NT2/D1 (cell line): ENCODE measurements at places on chromosomes 6 and 20.

DNA sequence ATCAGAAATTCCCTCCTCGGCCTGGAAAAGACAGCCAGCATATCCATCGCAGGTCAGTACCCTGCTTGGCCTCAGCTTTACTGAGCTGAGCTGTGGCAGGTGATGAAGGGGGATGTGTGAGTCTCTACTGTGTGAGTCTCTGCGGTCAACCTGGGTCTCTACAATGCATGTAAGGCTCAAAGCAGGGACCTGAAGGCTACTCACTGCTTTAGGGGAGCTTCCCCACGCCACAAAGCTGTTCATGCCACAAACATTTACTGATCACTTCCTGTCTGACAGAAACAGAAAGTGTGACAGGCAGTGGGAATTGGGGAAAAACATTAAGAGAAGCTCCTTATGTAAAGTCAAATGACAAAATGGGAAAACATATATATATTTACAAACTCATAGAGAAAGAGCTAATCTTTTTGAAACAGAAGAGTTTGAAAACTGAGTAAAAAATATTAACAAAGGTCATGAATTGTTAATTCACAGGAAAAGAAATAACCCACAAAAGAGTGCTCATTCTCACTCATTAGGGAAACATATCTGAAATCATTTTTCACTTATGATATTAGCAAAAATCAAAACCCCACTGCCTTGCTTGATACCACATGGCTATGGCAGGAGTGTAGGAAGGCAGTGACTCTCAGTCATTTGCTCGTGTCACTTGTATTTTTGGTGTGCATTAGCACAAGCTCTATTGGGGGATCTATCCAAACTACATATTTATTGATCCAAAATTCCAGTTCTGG is 5.8 kb downstream of the BTN3A3 start:
- DNase-seq: no peak

GRCh38 chr20:38723848-38724625 is at the start of gene SLC32A1:
Gene SLC32A1, plus strand, starts transcription at chr20:38724486. Its CDS starts 239 bp downstream, at chr20:38724725.
- no peak for DNase-seq

GRCh38 chr6:63391203-63391970 is 71.6 kb upstream of the LGSN start:
- DNase-seq: no peak

DNA sequence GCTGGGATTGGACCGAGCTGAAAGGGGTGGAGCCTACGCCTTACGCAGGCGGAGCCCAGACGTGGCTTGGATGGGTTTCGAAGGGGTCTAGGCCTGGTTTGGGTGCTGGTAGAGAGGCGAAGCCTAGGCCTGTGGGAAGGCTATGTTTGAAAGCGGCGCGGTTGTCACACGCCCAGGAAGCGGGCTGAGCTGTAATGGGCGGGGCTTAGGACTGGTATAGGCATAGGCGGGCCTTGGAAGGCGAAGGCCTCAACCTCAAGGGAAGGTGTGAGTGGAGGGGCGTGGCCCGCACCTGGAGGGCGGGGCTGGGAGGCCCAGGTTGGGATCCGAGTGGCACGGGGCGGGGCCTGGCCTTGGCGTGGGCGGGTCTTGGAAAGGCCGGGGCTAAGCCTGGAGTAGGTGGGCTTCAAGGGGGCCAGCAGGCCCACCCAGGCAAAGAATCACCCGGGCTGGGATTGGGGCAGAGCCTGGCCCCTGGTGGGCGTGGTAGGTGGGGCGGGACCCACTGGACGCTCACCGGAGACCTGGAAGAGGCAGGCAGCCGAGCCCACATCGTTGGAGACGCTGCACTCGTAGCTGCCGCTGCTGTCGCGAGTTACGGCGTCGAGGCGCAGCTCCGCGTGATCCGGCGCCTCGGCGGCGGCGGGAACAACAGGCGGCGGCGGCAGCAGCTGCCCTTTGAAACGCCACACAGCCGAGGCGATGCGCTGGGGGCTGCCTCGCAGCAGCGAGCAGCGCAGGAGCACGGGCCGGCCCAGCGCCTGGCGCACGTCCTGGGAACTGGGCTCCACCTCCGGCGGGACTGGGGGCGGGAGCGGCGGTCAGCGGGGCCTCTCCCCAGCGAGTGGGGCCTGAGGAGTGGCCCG is 49.0 kb downstream of the MDGA1 start:
- DNase-seq: no peak

GRCh38 chr20:44717986-44718385 is 2.8 kb downstream of the CCN5 start:
- no peak for DNase-seq

DNA sequence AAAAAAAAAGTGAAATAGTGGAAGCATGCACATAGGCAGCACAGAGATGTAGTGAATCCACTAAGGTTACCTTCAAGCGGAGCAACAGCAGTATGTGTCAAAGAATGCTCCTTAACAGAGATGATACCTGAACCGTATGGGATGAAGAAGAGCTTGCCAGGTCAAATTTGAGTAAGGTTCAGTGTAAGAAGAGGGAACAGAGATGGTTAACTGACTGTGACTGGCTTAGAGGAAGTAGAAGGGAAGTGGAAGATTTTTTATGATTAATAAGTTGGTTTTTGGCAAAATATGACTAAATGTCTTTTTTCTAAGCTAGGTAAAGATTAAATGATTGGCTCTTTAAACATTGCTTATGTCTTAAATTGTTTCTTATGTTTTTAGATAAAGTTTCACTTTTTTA is 52.6 kb upstream of the C20orf144 start:
- no peak for DNase-seq

GRCh38 chr20:49608752-49609670 is 41.1 kb upstream of the PTGIS start:
- DNase-seq: peak; percentile 55

GRCh38 chr6:121993362-121993761 is 406.1 kb upstream of the HSF2 start:
- no peak for DNase-seq

GRCh38 chr6:3879194-3879952 is 30.2 kb downstream of the FAM50B start:
- no peak for DNase-seq

DNA sequence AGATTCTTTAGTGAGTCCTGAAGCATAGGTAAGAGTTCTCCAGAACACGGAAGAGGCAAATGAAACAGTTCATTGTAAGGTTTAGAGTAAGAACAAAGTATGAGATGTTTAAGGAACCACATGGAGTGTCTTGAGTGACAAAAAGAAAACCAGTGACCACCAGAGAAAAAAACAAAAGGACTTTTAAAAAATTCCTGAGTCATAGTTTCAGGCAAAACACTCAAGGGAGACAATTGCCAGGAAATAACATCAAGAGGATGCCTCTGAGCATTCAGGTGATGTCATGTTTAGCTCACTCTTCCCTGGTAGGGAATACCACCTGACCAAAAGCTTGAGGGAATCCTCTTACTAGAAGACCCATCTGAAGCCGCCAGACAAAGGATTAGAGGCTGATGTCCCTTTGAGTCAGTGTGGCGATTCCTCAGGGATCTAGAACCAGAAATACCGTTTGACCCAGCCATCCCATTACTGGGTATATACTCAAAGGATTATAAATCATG is 110.3 kb downstream of the COL19A1 start:
- no peak for DNase-seq

- DNase-seq: no peak
These were observed 370.7 kb downstream of the RFPL4B start for GRCh38 chr6:112717856-112718255.

- DNase-seq: no peak
These were observed 3.2 kb upstream of the HLA-DMB start for GRCh38 chr6:32943864-32944649.

DNA sequence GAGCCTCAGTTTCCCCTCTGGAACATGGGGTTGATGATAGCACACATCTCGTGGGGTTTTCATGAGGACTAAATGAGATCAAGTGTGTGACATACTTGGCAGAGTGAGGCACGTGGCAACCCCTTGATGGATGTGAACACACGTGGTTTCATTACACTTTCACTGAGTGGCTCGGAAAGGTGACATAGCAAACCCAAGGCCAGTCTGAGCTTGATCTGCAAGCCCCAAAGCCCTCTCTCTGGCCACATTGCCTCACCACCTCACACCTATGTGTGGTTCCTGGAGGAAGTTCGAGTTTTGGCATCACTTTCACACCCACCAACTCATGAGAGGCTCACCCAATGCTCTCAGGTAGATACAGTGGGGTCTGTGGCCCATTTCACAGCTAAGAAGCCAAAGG is 60.0 kb downstream of the CPNE5 start:
- DNase-seq: no peak

DNA sequence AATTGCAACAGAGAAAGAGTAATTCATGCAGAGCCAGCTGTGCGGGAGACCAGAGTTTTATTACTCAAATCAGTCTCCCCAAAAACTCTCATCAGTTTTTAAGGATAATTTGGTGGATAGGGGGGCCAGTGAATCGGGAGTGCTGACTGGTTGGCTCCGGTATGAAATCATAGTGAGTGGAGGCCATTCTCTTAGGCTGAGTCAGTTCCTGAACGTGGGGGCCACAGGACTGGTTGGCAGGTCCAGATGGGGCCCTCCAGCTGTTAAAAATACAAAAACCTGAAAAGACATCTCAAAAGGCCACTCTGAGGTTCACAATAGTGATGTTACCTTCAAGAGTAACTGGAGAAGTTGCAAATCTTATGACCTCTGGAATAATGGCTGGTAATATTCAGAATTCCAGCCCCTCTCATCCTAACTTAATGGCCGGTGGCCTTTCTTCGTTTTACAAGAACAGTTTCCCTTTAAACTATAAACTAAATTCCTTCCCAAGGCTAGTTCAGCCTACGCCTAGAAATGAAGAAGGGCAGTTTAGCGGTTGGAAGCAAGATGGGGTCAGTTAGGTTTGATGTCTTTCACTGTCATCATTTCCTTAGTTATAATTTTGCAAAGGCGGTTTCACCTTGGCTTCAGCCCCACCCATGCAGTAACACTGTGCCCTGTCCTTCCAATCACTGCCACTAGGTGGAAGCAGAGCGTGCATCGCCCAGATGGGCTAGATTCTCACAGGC is 6.8 kb upstream of the MICA start:
- DNase-seq: peak; percentile 40

DNA sequence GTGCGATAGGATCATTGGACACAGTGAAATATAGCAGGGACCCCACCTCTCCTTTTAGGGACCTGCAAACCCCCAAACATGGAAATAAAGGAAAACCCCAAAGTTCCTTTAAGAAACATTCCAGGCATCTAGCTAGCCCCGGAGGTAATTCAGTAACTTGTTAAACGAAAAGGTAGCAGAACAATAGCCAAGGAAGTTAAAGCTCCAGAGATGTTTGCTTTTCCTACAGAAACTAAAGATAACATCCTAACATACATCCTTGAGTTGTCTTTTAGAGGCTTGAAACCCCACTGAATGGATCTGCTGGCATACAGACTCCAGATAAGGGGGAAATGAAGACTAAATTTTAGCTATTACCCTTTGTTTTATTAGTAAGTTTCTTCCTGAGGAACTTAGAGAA is 51.0 kb downstream of the FAM184A start:
- DNase-seq: no peak

DNA sequence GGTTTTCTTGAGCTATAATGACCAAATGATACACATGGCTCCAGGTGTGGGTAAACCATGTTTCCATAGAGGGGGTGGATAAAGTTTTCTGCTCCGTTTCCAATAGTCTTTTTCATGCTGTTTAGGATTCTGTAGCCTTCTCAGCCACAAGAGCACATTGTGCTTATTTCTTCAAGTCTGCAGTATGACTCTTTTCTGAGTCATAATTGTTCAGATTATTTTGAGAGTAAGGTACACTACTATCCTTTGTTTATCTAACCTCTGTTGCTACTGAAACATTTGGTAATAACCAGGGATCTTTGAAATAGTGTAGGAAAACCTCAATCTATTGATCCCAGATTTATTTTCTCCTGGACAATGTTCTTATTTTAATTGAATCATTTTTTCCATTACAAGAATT is 247.9 kb upstream of the BMP2 start:
- DNase-seq: no peak

- DNase-seq: no peak
These were observed 100.5 kb downstream of the TBX18 start for GRCh38 chr6:84663866-84664265.

GRCh38 chr20:58113716-58114115 is 114.7 kb downstream of the ANKRD60 start:
- DNase-seq: no peak

- DNase-seq: no peak
These were observed 823.9 kb downstream of the PHF3 start for GRCh38 chr6:64459411-64459944.

- DNase-seq: no peak
These were observed 212.0 kb upstream of the SGK1 start for GRCh38 chr6:134529921-134530320.

- no peak for DNase-seq
These were observed 38.3 kb downstream of the MAPK14 start for GRCh38 chr6:36065916-36066315.

DNA sequence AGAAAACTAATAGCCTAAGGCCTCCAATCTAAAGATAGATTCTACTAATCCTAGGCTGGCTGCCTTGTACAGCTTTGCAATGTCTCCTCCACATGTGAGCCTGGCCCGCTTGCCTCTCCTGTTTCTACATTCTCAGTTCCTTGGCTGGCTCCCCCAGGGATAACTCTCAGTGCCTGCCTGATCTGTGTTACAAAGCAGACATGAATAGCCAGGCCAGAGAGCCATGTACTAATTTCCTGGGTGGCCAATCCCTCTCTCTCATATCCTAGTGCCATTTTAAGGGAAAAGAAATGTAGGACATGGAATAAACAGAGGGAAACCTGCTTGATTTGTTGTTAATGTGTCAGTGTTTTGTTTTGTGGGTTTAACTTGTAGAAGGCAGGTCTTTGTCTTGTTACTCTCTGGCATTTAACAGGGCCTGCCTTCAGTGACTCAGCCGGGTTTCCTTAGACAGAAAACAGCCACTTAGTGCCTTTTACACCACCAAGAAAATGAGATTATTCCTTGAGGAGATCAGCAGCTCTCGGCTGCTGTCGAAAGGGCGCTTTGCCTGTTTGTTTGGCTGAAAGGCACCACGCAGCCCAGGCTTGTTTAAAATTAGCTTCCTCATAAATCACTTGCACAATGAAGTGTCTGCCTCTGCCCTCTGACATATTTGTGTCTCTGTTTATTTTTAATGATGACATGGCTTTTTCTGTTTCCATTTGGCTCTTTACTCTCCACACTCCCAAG is 702.7 kb downstream of the MAFB start:
- peak; percentile 32 for DNase-seq

DNA sequence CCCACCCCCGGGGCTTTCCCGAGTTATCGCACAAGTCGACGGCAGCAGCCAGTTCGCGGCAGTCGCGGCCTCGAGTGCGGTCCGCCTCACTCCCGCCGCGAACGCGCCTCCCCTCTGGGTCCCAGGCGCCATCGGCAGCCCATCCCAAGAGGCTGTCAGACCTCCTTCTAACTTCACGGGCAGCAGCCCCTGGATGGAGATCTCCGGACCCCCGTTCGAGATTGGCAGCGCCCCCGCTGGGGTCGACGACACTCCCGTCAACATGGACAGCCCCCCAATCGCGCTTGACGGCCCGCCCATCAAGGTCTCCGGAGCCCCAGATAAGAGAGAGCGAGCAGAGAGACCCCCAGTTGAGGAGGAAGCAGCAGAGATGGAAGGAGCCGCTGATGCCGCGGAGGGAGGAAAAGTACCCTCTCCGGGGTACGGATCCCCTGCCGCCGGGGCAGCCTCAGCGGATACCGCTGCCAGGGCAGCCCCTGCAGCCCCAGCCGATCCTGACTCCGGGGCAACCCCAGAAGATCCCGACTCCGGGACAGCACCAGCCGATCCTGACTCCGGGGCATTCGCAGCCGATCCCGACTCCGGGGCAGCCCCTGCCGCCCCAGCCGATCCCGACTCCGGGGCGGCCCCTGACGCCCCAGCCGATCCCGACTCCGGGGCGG is 1.6 kb downstream of the GNAS start:
- DNase-seq: no peak

GRCh38 chr6:150293423-150294173 is 75.2 kb upstream of the IYD start:
- no peak for DNase-seq
